ENCODE measurements at places on chromosomes 1 and 21.
A peak's percentile ranks its signal among the peaks of the same experiment; 100 is the strongest.

GRCh38 chr21:42160765-42161164 lies 58.2 kb upstream of the ABCG1 start:
- H3K27ac ChIP-seq, result no peak overlapping the region
- no peaks in the 10 kb centered on the region for H3K27me3 ChIP-seq
- DNase-seq, result peak; percentile 32
- no peaks in the 10 kb centered on the region for H3K4me1 ChIP-seq
- H3K4me3 ChIP-seq, result no peak overlapping the region

GRCh38 chr1:2318314-2319278 lies 72.8 kb downstream of the MORN1 start:
- no peak overlapping the region for H3K4me3 ChIP-seq
- H3K4me1 ChIP-seq, result peaks cover 9% of the 10 kb centered on the region
- peaks cover 41% of the 10 kb centered on the region for H3K27me3 ChIP-seq
- DNase-seq, result no peak
- no peak overlapping the region for H3K27ac ChIP-seq
- H3K36me3 ChIP-seq, result no peaks in the 10 kb centered on the region

- no peak overlapping the region for H3K4me3 ChIP-seq
- peaks cover 11% of the 10 kb centered on the region for H3K4me1 ChIP-seq
- H3K27me3 ChIP-seq, result peaks cover 15% of the 10 kb centered on the region
- no peak for DNase-seq
These were observed 2.7 kb downstream of the LURAP1 start for GRCh38 chr1:46205791-46206190.

DNA sequence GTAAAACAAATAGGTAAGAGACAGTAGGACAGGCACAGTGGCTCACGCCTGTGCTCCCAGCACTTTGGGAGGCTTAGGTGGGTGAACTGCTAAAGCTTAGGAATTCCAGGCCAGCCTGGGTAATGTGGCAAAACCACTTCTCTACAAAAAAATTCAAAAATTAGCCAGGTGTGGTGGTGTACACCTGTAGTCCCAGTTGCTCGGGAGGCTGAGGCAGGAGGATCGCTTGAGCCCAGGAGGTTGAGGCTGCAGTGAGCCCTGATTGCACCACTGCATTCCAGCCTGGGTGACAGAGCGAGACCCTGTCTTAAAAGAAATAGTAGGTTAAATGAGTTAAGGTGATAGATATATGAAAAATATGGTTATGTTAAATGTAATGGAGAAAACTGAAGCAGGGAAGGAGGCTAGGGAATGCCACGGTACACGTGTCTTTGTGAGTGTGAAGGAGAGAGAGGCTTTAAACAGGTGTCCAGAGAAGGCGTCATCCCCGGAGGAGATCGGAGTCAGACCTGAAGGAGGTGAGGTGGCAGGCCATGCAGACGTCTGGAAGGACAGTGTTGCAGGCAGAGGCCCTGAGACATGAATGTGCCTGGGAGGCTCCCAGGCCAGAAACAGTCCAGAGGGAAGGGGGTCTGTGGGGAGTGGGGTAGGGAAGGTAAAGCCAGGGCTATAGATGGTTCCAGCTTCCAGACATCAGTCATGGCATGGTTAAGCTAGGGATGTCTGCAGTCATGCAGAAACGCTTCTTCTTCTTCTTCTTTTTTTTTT lies 7.2 kb upstream of the RIPPLY3 start:
- DNase-seq, result no peak
- H3K27me3 ChIP-seq, result peaks cover 4% of the 10 kb centered on the region

DNA sequence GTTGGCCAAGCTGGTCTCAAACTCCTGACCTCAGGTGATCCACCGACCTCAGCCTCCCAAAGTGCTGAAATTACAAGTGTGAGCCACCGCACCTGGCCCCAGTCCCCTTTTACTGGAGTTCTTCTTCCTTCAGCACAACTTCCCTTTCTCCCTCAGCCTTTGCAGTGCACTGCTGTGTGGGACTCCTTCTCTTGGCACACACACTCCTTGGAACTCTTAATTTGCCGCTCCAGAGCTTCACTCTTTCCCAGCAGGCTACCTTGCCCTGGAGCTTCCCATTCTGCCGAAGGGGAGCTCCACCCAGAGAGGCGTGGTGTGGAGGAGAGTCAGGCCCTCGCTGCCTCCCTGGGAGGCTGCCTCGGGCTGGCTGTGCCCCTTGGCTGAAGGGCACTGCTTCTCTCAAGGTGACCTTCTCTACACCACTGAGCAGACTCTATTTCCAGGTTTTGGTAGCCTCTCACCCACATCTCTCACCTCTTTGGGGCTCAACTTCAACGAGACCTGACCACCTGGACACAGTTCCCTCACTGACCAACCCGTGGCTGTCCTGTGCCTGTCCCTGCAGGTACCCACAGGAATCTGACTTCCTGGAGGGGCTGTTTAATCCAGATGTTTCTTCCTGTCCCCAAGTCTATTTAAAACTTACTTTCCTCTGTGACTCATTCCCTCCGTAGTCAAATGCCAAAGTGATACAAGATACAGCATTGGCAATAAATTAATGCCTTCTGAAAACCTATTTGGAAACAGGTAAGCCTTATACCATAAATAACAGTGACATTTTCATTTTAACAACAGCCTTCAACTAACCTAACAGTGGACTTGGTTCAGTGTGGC lies 227.3 kb upstream of the KIAA0040 start:
- no peak overlapping the region for H3K4me3 ChIP-seq
- no peak for DNase-seq
- no peaks in the 10 kb centered on the region for H3K4me1 ChIP-seq
- H3K36me3 ChIP-seq, result no peaks in the 10 kb centered on the region
- H3K27me3 ChIP-seq, result no peaks in the 10 kb centered on the region

- no peak overlapping the region for H3K27ac ChIP-seq
- no peak for DNase-seq
- H3K4me1 ChIP-seq, result no peaks in the 10 kb centered on the region
- no peak overlapping the region for H3K4me3 ChIP-seq
- H3K36me3 ChIP-seq, result no peaks in the 10 kb centered on the region
These were observed 23.9 kb upstream of the PBX1 start for GRCh38 chr1:164534863-164535610.

DNA sequence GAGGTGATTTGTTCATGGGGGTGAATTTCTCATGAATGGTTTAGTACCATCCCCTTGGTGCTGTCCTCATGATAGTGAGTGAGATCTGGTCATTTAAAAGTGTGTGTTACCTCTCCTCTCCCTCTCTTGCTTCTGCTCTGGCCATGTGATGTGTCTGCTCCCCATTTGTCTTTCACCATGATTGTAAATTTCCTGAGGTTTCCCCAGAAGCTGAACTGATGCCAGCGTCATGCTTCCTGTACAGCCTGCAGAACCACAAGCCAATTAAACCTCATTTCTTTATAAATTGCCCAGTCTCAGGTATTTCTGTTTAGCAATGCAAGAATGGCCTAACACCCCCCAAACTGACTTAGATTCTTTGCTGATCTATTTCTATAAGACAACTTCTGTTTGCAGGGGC lies 249.4 kb upstream of the B3GALT2 start:
- H3K27me3 ChIP-seq, result no peaks in the 10 kb centered on the region
- H3K4me1 ChIP-seq, result no peaks in the 10 kb centered on the region
- no peak for DNase-seq
- H3K36me3 ChIP-seq, result no peaks in the 10 kb centered on the region
- no peak overlapping the region for H3K4me3 ChIP-seq

DNA sequence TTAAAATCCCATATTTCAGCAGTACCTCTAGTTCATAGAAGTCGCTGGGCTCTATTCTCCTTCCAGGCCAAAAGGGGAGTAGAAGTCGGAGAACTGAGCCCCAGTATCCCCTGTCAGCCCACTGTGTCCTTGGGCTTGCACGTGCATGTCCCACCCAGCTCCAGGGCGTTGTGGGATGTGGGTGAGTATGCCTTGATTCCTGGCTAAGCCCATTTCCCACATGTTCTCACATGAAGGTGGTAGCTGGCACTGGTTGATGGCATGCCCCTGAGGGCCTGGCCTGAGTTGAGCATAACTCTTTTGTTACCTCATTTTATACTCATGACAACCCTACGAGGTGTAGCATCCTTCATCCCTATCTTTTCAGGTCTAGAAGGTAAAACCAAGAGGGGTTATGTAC lies 8.0 kb downstream of the SLC6A17 start:
- no peak overlapping the region for H3K4me3 ChIP-seq
- peaks cover 12% of the 10 kb centered on the region for H3K27me3 ChIP-seq
- no peaks in the 10 kb centered on the region for H3K36me3 ChIP-seq
- no peaks in the 10 kb centered on the region for H3K4me1 ChIP-seq

DNA sequence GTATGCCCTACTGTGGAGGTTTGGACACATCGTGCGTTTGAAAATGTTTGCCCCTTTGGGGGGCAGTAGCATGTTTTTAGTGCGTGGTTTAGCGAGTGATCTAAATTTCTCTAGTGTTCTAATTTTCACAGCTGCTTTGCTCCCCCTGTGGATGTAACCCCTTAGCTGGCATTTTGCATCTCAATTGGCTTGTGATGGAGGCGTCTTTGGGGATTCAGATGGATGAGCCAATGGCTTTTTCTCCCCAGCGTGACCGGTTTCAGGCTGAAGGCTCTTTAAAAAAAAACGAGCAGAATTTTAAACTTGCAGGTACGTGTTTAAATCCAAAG lies 836 bp downstream of the CDC7 start:
- no peak for DNase-seq
- no peaks in the 10 kb centered on the region for H3K27me3 ChIP-seq
- H3K36me3 ChIP-seq, result no peaks in the 10 kb centered on the region
- H3K4me3 ChIP-seq, result peak overlapping the region; percentile 96
- peaks cover 20% of the 10 kb centered on the region for H3K4me1 ChIP-seq
- H3K27ac ChIP-seq, result peak overlapping the region; percentile 77

DNA sequence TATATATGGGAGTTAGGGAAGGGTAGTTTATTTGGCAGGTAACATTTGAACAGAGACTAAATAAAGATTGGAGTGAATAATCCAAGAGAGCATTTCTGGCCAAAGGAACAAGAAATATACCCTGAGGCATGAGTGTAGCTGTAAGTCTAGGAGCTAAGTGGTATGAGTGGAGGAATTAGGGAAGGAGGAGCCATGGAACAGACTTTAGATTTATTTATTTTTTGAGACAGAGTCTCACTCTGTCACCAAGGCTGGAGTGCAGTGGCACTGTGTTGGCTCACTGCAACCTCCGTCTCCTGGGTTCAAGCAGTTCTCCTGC lies 18.4 kb downstream of the CAPZA1 start:
- H3K4me1 ChIP-seq, result peaks cover 38% of the 10 kb centered on the region
- peak overlapping the region; percentile 80 for H3K27ac ChIP-seq
- no peaks in the 10 kb centered on the region for H3K36me3 ChIP-seq
- no peak for DNase-seq
- no peak overlapping the region for H3K4me3 ChIP-seq

- no peak overlapping the region for H3K4me3 ChIP-seq
- no peaks in the 10 kb centered on the region for H3K4me1 ChIP-seq
- H3K27ac ChIP-seq, result no peak overlapping the region
These were observed 112.9 kb downstream of the GREM2 start for GRCh38 chr1:240499012-240499411.

DNA sequence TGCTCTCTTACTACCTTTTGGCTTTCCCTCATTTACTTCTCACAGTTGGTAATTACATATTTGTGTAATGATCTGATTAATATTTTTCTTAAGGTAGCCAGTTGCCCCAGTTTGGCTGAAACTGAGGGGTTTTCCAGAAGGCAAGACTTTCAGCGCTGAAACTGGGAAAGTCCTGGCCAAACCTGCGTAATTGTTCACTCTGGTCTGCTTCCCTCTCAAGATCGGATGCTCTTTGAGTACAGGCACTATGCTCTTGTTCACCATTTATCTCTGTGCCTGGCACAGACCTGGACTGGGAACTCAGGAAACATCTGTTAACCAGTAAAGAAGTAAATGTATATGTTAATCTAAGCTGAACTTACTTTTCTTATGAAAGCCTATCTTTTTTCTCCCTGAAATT lies 209.6 kb upstream of the HOOK1 start:
- H3K4me1 ChIP-seq, result no peaks in the 10 kb centered on the region
- H3K27ac ChIP-seq, result no peak overlapping the region

DNA sequence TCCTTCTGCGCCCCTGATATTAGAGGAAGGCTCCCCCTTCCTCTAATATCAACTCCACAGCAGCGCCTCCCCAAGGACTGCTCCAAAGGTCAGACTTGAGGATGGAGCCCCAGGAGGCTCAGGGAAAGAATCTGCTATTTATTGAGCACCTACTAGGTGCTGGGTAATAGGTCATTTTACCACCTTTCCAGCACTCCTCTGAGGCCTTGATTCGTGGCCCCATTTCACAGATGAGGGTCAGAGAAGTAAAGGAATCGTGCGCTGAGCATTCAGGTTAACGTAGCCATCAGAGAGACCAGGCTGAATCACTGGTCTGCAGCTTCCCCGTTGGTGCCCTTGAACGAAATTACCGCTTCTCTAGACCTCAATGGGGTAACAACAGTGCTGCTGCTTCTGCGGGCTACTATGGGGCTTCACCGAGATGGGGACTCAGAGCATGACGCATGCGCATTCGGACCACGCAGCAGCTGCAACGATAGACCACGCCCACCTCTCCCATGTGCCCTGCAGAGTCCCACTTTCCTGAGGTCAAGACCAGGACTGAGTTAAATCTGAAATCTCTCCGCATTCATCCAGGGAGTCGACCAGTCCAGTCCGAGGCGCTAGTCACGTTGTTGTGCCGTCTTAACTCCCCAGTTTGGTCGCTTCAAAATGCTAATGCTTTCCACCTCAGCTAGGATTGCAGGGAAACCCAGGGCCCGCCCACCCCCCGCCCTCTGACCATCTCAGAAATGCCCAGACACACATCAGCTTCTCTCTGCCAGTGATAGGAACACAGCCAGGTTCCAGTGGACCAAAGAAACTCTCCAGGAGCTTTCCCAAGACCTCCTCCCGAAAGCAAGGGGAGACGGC lies 12.9 kb downstream of the CAMK2N1 start:
- H3K27ac ChIP-seq, result no peak overlapping the region
- no peak overlapping the region for H3K4me3 ChIP-seq
- H3K27me3 ChIP-seq, result peaks cover 43% of the 10 kb centered on the region
- H3K4me1 ChIP-seq, result no peaks in the 10 kb centered on the region
- DNase-seq, result no peak

DNA sequence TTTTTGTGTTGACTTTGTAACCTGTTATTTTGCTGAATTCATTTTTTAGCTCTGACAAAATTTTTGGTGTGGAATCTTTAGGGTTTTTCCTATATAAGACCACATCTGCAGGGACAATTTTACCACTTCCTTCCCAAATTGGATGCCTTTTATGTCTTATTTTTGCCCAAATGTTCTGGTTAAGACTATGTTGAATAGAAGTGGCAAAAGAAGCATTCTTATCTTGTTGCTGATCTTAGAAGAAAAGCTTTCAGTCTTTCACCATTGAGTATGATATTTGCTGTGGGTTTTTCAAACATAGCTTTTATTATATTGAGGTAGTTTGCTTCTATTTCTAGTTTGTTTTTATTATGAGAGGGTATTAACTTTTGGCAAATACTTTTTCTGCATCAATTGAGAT lies 3.7 kb downstream of the CHIA start:
- DNase-seq, result no peak
- H3K4me1 ChIP-seq, result no peaks in the 10 kb centered on the region
- H3K36me3 ChIP-seq, result no peaks in the 10 kb centered on the region

DNA sequence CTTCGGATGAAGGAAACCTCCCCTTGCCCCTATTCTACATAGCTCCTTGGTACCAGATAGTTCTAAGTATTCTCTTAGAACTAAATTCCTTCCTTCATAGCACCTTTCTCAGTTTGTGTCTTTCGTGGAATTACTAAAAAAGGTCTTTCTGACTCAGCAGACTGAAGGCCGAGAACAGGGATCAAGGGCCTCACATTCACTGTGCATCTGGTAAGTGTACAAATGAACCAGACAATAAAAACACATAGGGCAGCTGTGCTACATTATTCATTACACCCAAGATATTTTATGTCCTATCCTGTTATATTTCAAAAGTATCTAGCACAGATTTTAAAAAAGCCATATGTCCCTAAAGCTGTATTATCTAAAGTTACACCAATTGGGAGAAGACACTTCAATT lies 62.9 kb upstream of the HP1BP3 start:
- no peak for DNase-seq
- no peak overlapping the region for H3K4me3 ChIP-seq
- H3K36me3 ChIP-seq, result peaks cover 97% of the 10 kb centered on the region
